ENCODE measurements at places on chromosomes 1 and 21.

- no peak for DNase-seq
These were observed 15.3 kb downstream of the SEMA6C start for GRCh38 chr1:151130987-151131586.

DNA sequence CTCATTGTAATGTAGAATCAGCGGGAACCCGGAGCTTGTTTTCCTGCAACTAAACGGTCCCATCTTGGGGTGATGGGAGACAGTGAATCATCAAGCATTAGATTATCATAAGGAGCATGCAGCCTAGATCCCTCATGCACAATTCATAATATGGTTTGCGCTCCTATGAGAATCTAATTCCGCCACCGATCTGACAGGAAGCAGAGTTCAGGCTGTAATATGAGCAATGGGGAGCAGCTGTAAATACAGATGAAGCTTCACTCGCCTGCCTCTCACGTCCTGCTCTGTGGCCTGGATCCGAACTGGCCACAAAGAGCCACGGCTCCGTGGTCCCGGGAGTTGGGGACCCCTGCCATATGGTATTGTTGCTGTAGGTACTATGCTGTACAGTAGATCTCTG is 1.6 kb downstream of the IFI44 start:
- peak; percentile 51 for DNase-seq

DNA sequence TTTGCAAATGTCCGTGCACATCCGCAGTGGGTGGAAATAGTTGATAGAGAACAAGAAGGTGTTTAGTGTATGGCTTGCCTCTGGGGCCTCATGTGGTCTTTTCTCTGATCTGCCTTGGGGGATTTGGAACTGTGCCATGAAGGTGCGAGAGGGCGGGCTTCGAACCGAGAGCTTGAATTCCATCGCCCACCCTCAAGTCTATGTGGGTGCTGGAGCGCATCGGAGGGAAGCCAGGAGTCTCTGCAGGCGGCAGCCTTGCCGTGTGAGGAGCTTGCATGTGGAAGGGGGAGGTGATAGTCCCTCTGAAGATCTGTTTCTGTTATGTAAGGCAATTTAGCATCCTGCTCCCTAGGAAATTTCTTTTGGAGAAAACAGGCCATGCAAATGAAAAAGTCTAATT is 119.6 kb downstream of the HUNK start:
- no peak for DNase-seq

DNA sequence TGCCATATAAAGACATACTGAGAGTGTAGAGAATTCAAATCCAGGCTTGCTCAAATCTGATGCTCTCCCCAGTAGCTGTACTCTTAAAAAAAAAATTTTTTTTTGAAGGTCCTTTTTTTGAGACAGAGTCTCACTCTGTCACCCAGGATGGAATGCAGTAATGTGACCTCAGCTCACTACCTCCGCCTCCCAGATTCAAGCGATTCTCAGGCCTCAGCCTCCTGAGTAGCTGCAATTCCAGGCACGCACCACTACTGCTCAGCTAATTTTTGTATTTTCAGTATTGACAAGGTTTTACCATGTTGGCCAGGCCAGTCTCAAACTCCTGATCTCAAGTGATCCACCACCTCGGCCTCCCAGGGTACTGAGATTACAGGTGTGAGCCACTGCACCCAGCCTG is 28.7 kb downstream of the STYXL2 start:
- no peak for DNase-seq

DNA sequence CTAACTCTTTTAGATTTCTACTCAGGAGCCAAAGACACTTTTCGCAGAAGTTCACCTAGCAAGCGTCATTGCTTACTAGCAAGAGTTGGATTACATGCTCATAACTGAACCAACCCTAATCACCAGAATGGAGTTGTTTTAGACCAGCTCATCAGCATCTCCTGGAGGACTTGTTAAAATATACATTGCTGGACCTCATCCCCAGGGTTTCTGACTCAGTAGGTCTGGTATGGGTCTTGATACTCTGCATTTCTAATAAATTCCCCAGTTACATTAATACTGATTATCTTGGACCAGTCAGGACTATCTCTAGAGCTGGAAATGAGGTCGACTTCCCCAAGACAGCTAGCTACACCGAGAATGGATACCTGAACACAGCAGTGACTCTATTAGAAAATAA is 9.7 kb upstream of the PRDX6 start:
- no peak for DNase-seq

DNA sequence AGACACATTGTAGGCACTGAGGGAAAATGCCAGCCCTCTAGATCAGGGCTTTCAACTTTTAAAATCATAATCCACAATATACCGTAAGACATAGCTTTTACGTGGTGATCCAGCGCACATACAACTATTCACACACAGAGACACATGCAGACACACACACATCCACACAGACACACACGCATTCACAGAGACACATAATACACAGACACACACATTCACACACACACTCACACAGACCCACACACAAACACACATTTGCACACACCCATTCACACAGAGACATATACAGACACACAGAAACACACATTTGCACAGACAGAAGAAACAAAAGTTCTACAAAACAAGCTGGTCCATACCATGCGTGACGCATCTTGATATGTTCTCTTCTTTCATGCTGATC is 244.5 kb downstream of the RHOU start:
- no peak for DNase-seq

- DNase-seq = no peak
These were observed 100.6 kb upstream of the ARTN start for GRCh38 chr1:43832998-43833397.

- DNase-seq = no peak
These were observed 1.5 kb upstream of the NCAM2 start for GRCh38 chr21:20996421-20997310.

- DNase-seq = no peak
These were observed 31.9 kb downstream of the SEC16B start for GRCh38 chr1:177937931-177938330.

DNA sequence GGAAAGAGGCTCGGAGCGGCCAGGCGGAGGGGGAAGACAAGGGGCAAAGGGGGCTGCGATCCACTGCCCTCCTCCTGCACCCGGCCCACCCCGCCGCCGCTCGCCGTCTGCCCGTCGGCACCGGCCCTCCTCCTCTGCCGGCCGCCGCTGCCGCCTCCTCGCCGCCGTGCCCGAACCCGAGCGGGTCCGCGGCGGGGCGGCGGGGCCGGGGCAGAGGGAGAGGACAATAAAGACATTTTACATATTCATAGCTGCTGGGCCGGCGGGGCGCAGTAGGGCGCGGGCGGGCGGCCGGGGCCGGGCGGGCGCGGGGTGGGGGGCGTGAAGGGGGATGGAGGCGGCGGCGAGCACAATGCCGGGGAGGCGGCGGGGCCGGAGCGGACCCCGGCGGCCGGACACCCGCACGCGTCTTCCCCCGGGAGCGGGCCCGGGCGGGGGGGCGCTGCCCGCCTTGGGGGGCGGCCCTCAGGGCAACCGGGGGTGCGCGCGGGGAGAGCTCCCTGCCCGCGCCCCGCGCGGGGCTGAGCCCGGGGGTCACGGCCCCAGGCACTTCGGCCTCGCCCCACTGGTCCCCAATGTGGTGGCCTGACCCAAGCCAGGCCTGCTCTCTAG is 546 bp downstream of the POU2F1 start:
- DNase-seq = no peak

- no peak for DNase-seq
These were observed 27.4 kb downstream of the VANGL1 start for GRCh38 chr1:115669002-115669673.

- no peak for DNase-seq
These were observed 41.4 kb downstream of the TARBP1 start for GRCh38 chr1:234437423-234438171.

GRCh38 chr1:107003972-107004371 is 52.5 kb upstream of the PRMT6 start:
- no peak for DNase-seq

- no peak for DNase-seq
These were observed 28.5 kb downstream of the ECE1 start for GRCh38 chr1:21261551-21262292.

GRCh38 chr21:44840771-44841170 is 22.9 kb upstream of the SUMO3 start:
- no peak for DNase-seq

DNA sequence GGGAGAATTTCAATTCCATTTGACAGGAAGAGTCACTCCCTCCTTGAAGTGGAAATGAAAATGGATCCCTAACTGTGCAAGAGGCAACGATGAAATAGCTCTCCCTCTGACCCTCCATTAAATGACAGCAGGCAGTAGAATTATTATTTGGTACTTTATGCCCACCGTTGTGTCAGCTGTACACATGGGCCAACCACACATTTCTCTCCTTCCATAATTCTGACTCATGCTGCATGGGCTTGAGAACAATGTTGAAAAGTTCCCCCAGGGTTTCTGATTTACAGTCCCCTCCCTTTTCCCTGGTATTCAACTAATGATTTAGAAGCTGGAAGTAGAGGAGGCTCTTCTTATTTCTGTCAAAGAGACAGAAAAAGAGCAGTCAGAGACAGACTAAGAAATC is 103.5 kb downstream of the RGS7 start:
- no peak for DNase-seq

DNA sequence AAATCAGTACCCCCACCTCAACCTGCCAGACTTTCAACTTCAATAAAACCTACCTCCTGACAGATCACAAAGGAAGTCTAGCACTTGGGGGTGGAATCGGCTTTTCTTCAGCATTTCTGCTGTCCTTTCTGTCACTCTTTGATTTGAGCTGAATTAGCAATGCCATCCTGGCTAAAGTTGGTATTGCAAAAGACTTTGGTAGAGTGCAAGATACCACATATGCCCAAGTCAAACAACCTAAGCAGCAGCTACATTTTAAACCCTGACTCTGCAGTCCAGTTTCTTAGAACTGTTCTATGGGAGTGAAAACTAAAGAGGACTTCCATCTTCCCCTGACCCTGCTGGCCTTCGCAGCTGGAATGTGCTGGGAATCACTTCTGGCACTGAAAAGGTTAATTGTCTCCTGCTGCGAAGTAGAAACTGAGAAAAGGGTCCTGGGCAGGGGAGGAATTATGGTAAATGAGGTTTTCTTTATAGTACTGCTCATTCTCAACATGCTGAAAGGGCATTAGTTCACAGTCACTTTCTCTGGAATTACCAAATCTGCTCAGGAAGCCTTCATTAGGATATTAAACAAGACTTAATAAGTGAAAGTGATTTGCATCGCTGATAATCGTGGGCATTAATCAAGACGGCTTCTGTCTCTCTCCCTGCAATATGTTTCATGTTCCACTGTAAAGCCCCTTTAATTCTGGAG is 126.2 kb upstream of the SMYD2 start:
- DNase-seq = no peak

DNA sequence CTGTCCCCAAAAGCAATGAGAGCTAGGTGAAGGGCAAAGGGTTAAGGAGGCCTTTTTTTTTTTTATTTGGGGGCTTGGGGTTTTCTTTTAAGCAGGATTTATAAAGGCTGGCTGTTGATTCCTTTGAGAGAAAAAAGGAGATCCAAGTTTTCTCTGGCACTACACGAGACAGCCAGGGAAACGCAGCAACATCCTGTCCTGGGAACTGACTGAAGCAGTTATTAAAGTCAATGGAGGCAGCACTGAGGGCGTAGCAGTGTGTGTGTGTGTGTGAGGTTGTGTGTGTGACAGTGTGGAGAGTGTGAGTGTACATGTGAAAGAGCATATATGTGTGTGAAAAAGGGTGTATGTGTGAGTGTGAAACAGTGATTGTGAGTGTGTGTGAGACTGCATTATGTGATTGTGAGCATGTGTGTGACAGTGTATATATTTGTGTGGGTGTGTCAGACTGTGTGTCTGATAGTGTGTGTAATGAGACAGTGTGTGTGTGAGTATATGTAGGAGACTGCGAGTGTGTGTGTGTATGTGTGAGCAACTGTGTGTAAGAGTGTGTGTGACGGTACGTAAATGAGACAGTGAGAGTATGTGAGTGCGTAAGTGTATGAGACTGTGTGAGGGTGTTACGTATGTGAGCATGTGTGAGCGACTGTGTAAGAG is 65.9 kb upstream of the TIAM1 start:
- no peak for DNase-seq

DNA sequence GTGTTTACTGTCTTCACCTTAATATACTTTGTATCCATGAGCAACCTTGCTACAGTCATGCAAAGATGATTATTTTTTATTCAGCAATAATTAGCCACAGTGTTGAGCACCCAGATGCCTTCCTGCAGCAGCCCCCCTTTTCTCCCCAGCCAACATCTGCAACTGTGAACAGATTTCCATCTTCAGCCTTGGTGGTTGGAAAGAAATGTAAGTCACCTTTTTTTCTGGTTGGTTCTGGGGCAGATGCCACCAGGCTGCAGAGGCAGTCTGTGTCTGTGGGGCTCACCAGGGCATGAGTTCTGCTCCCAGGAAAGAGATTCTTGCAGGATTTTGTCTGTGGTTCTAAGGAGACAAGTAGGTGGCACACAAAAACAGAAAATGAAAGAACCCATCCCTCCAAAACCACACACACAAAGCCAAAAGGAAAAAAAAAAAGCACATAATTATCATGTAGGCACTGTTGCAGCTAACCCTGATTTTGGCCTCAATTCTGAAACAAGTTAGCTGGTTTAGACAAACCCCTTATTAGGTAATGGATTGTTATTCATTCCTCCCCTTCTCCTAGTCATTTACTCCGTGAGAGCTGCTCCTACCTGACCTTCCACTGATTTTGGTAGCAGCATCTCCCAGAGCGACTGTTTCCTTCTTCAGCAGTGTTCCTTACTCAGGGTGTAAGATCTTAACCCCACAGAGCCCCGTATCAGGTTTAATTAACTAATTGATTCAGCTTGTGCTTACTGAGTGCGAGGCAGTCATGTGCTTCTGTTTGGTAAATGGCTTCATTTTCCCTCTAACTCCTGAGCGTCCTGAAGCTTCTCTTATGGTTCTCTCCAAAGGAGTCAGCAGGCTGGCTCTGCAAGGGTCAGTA is 36.5 kb downstream of the GALNT2 start:
- DNase-seq = no peak

DNA sequence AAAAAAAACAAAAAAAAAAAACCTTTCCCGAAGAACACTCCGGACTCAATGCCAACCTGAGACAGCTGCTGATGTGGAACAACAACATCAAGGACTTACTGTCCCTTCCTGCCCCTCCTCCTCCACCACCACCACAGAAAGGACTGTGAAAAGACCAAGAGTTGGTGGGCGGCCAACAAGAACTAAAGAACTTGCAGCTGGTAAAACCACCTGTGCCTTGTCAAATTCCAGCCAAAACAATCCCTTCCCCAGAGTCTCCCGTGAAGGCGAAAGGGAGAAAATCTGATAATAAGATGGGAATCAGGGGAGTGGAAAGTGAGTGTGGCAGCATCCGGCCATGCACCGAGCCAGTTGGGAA is 88.9 kb downstream of the PROX1 start:
- no peak for DNase-seq

DNA sequence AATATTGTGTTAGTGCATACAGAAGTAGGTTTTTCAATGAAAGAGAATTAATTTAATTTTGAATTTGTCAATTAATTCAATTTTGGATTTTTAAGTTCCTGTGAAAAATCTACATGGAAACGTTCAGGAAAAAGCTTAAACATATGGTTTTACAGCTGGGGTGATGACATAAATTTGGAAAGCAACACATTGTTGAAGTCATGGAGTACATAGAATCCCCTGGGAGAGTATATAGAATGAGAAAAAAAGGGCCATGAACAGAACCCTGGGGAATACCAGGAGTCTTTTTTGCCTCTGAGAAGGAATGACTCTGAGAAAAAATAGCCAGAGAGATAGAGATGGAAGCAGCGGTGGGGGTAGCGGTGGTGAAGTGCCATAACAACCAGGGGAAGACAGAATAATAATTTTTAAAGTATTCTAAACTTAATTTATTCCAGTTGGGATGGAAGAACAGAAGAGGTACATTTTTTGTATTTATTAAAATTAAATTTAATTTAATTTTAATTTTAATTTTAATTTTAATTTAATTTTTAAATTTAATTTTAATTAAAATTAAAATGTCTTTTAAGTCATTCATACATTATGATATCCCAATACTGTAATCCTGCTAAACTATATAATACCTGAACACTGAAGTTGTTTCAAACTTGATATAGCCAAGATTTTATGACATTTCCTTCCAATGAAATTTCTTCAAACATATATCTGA is 48.9 kb downstream of the NME7 start:
- DNase-seq = no peak
